ENCODE measurements at places on chromosomes 2 and 18.

DNA sequence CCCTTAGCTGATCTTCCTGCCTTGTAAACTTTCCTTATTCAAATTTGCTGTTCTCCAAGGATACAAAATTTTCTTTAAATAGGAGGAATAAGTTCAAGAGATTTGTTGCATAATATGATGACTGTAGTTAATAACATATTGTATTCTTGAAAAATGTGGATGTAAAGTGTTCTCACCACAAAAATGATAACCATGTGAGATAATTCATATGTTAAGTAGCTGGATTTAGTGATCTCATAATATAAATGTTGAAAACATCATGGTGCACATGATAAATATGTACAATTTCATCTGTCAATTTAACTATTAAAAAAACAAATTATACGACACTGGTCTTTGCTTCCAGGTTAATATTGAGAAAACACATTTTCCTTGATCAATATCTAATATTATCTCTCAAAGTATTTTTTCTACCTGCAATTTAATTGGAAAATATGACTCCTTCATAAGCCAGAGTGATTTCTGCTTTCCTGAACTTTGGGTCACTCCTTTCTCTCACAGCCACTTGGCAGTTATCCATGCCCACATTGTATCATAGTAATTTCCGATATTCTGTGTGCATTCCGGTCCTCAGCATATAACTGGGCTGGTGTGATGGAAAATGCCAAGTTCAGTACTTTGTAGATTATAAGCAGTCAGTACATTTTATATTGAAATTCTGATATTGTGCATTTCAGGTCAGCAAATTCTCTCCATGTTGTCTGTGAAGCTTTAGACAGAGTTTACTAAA lies 152.6 kb downstream of the GULP1 start:
- DNase-seq: no peak

- peak; percentile 63 for DNase-seq
Observed at GRCh38 chr18:35577045-35577848, 4.3 kb upstream of the GALNT1 start.

- no peak for DNase-seq
Observed at GRCh38 chr2:74383254-74383653, 3.1 kb upstream of the DCTN1 start.

DNA sequence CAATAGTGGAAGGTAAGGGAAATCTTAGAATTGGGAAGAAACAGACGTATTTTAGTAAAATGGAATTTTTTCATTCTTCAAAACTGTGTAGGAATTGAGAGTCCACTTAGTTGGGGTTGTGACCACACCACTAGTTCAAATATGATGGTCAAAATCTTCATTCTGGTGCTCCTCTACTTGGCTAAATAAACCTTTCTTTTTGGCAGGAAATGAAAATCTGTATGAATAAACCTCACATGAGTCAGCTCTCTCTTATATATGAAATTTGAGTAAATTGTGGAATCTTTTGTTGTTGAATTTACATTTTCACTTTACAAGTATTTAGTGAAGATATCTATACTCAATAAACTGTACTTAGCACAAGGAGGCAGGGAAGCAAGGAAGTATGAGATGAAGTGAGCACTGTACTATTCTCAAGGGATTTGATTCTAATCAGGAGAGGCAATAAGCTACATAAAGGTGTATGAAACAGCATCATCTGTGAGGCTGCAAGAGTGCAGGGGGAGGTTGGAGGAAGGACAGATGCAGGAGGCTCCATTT lies 20.5 kb downstream of the IL18R1 start:
- DNase-seq: no peak

DNA sequence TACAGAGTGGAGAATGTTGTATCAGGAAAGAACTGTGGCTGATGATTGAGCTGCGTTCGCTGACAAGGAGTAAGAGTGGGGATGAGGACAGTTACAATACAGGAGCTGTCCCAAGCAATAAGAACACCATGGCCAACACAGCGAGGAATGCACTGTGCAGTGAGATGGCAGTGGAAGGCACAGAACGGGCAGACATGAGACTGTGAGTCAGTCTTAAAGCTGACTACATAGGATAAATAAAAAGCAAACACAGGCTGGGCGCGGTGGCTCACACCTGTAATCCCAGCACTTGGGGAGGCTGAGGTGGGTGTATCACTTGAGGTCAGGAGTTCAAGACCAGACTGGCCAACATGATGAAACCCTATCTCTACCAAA lies 89.8 kb downstream of the CABYR start:
- DNase-seq: no peak

- no peak for DNase-seq
Observed at GRCh38 chr2:144998435-144998834, 478.5 kb upstream of the ZEB2 start.

- no peak for DNase-seq
Observed at GRCh38 chr2:130289780-130290179, 52.9 kb upstream of the IMP4 start.

DNA sequence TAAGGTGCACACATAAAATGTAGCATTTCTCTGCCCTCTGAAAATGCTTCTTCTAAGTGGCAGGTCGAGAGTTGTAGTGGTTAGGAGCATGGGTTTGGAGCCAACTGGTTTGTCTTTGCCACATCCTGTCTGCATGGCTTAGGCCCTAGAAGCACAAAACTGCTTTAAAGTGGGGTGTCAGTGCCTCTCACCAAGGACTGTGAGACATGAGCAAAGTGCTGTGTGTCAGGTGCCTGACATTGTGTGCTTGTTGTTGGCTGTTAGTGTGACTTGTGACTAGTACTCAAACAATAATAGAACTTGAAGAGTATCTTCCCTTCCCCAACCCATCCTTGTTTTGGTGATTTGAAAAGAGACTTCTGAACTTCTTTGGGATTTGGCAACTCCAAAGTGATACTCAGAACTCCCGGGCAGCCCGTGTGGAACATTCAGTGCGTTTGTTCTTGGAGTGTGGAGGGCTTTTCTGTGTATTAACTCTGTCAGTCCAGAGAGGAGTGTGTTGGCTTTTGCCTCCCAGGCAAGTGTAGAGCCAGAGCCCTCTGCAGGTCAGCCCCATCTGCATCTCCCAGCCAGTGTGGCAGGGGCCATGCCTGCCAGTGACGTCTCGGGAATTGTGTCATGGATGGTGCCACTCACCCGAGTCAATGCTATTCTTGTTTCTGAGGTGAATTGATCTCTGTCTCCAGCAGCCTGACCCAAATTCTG lies 5.0 kb downstream of the MGAT5 start:
- peak; percentile 71 for DNase-seq

DNA sequence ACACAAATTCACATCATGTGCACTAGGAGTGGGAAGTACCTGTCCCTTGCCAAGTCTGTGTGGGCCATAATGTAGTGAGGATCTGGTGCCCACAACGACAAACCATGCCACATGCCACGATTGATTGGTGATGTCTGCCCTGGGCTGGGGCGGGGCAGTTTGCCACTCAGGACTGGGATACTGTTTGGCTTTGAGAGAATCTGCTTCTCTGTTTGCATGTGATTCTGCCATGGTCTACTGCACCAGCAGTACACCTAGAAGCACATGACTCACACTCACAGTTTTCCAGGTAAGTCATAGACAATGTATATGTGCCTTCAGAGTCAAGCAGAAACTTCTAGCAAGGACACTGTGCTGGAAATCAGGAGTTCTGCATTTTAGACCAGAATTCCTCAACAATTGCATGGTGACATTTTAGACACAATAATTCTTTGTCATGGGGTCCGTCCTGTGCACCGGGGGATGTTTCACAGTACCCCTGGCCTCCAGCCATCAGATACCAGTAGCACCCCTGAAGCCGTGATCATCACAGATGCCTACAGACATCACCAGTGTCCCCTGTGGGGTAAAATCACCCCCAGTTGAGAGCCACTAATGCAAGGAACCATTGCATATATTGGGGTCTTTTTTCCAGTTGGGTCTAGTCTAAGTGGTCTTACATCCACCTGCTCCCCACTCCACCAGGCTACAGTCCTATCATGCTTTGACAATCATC lies 278.3 kb downstream of the EIPR1 start:
- no peak for DNase-seq

GRCh38 chr18:3212657-3213056 lies 7.1 kb downstream of the MYOM1 start:
- no peak for DNase-seq

GRCh38 chr2:195932-196331 lies 67.9 kb downstream of the SH3YL1 start:
- DNase-seq: no peak

GRCh38 chr2:204112084-204112770 lies 175.7 kb downstream of the ICOS start:
- DNase-seq: no peak

- DNase-seq: no peak
Observed at GRCh38 chr2:24903161-24904103, 16.6 kb downstream of the ADCY3 start.

DNA sequence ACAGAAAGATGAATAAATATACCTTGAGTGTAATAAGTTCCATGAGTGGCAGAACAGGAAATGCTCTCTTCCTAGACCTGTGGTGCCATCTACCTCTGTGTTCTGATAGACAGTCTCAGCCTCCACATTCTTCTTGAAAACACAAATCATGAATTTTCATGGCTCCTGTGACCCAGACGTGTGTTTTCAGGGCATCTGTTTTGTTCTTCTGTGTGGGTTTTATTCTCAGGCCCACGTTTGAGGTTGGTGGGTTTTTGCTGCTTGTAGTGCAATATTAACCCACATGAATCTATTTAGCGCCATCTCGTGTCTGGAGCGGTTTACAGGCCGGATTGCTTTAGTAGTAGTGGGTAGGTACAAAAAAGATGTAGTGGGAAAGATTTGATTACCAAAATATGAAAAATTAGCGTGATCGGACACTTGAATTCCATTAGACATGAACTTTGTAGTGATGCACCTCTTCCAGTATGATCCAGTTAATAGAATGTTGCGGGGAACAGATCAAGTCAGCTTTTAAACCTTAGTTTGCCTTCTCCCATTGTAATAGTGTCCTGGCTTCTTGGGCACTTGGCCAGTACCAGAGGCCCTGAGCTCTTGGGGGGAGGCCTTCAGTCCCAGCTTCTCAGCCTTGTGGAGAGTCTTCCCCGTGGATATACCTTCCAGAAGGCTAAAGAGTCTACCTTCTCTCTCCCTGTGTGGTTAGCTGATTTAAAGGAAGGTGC lies 256.5 kb downstream of the TPGS2 start:
- peak; percentile 28 for DNase-seq

DNA sequence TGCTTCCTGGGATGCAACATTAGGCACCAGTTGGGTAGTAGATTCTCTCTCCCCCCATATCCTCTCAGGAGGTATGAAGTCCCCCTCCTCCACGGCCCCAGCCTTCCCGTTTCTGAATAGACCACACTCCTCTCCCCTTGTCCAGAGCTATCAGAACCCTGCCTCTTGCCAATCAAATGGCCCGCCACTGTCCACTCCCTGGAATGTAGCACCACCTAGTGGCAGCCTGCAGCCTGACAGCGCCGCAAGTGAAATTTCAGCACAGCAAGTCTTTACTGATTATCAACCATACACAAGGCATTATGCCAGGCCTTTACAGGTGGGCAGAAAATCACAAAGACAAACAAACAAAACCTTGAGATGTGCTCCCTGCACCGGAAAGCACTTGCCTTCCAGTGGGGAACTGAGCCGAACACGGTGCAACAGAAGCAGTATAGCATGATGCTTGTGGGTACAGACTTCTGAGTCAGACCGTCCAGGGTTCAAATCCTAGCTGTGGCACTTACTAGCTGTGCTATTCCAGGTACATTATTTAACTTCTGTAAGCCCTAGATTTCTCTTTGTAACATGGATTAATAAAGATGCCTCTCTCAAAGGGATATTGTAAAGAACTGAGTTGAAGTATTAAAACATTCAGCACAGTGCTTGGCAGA lies 174.0 kb downstream of the SMAD2 start:
- peak; percentile 67 for DNase-seq

DNA sequence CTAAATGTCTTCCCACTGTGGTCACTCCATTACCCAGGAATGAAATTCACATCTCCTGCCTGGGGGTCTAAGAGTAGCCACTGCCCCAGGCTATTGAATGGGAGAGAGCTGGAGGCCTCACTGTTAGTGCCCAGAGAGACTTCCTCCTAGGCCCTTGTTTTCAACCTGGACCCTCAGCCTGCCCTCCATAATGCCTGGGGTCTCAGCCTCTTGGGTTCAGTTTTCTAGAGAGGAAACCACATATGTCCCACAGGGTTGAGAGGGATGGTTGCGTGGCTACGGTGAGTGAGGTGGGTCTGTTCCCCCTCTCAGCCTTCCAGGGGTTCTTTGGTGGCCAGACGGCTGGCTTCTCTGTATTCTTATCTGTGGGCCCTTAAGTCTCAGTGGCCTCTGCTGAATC lies 43.4 kb downstream of the SPATS2L start:
- DNase-seq: no peak

- DNase-seq: no peak
Observed at GRCh38 chr2:216220976-216221375, 111.8 kb downstream of the XRCC5 start.

DNA sequence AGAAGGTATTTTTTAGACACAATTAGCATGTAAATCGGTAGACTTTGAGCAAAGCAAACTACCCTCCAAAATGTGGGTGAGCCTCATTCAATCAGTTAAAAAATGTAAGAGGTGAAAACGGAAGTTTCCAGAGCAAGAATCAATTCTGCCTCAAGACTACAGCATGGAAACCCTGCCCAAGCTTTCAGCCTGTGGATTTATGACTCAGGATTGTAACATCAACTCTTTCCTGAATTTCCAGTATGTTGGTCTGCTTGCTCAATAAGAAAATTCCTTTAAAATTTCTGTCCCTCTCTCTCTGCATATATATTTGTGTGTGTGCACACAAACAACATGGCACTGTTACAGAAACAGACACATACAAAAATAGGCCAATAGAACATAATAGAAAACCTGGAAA lies 228.6 kb upstream of the DOK6 start:
- no peak for DNase-seq

DNA sequence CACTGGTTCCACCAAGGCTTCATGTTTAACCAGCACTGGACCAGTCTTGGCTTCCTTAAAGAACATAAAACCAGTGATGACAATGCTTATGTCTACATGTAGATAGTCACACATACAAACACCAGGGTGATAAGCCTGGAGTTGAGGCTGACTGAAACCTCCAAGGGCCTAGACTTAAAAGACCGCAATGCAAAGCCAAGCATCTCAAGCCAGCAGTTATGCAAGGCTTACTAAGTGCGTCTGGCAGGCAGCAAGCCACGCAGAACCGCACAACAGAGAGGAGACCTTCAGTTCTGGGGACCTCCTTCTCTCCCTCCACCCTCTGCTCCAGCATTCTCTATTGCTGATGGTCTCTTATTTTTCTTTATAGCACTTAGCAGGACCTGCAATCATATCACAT lies 63.2 kb upstream of the ACAA2 start:
- no peak for DNase-seq

DNA sequence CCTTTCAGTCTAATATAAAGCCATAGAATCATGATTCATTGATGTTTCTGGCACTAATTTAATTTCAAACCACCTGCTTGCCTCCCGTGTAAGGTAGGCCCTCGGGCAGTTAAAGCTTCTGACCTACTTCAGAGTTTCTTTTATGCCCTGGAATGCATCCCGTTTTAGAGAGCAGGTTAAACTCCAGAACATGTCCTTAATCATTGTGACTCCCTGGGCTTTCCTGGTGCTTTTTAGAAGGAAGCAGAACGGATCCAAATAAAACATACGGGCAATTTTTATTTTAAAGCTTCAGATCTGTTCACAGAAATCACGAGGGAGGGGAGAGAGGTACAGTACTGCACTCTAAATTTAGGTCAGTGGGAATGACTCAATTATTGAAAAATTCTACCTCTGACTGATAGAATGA lies 134.8 kb downstream of the GCA start:
- no peak for DNase-seq

GRCh38 chr18:33835419-33835818 lies 257.4 kb downstream of the ASXL3 start:
- no peak for DNase-seq
